NCI-H526 (cell line): ENCODE measurements at places on chromosomes 1 and 21.

DNA sequence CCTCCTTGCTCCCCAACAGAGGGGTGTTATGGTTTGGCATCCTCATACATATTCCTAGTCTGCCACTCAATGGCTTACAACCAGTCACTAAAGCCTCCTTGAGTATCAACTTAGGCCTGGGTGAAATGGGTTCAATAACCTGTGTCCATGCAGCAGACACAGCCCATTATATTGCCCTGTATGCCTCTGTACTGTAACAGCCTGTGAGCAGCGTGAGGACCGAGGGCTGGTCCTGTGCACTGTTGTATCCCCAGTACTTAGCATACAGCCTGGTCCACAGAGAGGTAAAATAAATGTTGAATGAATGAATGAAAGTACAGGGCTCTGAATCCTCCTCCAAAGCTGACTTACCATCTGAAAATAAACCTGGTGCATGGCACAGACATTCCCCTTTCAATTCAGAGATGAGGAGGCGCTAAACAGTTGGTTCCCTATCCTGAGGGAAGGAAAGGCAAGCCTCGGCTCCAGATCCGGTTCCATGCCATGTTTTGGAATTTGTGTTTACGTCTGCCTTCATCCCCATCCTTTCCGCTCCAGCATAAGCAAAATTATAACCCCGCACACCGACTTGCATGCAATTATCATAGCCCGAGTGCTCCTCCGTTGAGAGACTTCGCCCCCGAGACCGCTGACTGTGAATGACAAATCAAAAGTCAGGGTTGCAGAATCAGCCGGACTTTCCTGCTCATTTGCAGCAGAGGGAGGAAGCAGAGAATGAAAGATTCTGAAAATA is 45.0 kb upstream of the DNAJC6 start:
- peak; percentile 91 for DNase-seq

DNA sequence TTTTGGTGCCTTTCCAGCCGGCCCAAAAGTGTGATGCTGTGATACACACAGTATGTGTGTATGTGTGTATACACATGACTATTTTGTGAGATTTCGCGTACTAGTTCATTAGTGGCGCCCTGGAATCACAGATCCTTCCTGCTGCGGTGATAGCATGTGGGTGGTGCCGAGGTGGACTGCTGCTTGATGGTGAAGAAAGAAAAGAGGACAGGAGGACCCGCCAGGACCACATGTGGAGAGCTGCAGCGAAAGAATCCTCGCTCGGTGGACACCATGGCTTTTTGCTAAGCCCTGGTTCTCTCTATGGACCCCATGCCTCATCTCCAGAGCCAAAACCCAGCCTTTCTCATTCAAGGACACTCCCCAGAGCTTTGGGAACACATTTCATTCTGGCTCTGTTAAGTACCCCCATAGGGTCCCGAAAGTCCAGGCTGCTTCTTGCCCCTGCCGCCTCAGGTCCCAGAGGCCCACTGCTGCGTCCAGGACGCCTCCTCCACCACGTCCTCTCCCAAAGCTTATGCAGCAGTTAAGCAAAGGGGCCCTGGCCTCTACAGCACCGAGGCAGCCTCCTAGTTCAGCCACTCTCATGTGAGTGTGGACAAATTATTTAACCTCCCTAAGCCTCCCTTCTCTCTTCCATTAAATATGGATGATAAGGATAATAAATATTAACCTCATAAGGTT is 32.8 kb upstream of the COX20 start:
- DNase-seq: no peak

DNA sequence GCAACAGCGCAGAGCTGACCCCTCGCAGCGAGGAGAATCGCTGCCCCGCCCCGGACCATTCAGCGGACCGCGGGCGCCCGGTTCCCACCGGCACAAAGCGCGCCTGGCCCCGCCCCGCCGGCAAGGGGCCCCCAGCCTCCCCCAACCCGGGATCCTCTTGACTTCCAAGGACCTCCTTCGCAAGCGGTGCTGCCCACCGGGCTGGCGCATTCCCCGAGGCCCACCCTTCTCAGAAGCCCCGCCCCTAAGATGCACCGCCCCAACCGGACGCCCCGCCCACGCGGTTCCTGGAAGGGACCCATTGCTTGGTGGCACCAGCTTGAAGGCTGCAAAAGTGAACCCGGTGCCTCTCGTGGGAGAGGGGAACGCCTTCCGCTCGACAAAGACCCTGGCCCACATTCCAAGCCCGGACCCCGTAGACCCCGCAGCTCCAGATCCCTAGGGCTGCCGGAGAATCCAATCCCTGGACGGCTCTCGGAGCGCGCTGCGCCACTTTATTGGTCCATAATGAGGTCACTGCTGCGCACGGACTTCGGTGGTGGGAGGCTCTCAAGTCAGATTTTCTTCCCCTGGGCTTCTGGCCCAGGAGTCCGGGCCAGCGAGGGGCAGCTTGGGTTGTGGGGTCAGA is 2.0 kb downstream of the HES3 start:
- peak; percentile 85 for DNase-seq

GRCh38 chr21:14213164-14213563 is 2.4 kb upstream of the LIPI start:
- no peak for DNase-seq

DNA sequence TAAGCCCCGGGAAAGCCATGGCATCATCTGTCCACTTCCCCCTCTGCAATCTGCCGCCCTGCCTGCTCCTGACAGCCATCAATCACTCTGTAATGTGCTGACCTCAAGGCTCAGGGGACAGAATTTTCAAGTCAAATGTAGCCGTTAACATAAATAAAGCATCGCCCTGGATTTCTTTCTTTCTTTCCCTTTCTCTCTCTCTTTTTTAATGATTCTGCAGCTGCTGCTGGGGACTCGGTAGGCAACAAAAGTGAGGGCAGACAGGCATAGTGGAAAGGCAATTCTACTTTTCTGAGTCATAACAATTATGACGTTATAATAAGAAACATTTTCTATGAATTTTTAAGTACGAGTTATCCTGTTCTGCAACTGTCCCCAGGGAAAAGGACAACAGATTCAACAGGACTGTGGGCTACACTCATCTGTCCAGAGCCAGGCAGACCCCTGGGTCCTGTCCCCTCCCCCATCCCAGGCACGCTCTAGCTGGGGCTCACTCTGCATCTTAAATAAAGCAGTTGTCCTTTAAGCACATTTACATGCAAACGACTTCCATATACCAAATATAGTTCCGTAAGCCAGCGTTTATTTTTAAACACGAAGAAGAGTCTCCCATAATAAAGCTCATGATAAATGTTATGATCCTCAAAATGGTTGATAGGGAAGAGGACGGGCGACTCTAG is 78.7 kb downstream of the SSBP3 start:
- DNase-seq: peak; percentile 54
